ENCODE measurements at places on chromosomes 11 and 22.
A peak's percentile ranks its signal among the peaks of the same experiment; 100 is the strongest.

DNA sequence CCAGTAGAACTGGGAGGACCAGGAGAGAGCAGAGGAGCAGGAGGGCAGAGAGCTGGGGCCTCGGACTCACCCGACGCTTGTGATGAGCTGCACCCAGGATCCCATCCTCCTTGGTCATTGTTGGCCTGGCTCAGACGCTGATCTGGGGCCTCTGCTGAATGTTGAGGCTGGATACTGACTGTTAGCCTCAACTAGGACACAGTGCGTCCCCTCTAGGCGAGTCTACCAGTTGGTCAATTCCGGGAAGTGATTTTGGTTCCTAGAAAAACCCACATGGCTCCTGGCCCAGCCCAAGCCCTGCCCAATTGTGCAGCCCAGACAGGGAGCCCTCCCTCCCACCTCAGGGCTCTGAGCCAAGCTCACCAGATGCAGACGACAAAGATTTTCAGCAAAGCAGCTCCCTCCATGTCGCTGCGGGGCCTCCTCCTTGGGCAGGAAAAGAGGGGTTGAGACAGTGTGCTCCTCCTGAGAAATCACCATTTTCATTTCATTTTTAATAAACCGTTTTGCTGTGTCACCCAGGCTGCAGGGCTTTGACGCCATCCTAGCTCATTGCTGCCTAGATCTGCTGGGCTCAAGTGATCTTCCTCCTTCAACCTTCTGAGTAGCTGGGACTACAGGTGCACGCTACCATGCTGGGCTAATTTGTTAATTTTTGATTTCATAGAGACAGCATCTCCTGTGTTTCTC lies at the start of gene APOL4:
Gene APOL4, minus strand, starts transcription at position 180 of the 690 bp plus-strand sequence. Its CDS starts 75 bp downstream, at position 105.
- DNase-seq: no peak

DNA sequence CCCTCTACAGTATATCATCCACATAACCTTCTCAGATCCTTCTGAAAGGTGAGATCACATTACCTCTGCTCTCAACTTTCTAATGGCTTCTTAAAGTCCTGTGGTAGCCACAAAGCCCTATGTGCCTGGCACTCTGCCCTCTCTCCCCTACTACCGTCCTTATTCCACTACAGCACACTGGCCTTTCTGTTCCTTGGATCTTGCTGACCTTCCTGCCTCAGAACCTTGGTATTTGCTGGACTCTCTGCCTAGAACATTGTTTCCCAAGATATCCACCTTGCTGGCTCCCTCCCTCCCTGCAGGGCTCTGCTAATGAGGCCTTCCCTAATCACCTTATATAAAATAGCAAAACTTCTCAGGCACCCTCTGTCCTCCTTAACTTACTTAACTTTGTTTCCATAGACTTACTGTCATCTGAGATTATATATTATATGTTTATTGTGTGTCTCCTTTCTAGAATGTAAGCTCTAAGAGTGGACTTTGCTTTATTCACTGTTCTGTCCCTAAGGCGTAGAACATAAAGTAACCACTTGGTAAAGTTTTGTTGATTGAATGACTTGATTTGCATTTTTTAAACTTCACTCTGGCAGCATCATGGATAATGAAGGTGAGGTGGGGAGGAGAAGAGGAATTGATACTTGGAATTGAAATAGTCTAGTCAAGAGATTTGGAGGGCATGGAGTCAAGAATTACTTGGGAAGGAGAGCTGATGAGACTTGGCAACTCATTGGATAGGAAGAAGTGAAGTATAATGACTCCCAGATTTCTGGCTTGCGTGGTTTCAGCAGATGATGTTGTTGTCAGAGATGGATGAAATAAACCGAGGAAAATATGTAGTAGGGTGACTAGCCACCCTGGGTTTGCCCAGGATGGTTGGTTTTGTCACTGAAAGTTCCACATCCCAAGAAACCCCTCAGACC lies 10.5 kb downstream of the POLD3 start:
- DNase-seq: no peak

- DNase-seq: no peak
Observed at GRCh38 chr11:1194977-1195681, 27.7 kb upstream of the MUC5B start.

GRCh38 chr11:67389477-67389876 lies 2.3 kb upstream of the RAD9A start:
- peak; percentile 66 for DNase-seq
